Large intestine (tissue), 12 donors: ENCODE measurements at places on chromosomes 2 and 18. TPM values are rescaled to one million over a fixed set of nuclear protein-coding genes. Genes with fewer than 3 reads are reported as not detected.

DNA sequence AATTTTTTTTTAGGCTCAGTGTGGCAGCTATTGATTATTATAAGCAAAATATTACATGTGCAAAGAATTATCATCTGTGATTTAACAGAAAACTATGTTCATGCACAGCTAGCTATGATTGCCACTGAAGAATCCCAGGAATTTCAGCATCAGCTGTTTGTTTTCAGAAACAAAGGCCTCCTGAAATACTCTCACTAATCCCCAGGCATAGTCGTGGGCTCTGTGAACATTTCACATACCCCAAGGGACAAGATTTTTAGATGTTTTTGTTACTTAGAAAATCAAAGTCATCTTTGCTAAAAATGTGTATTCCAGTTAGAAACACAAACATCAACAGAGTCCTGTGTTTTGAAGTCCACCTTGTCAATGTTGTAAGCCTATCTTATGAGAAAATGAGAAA lies 156.1 kb downstream of the MYO1B start:
- no peak for DNase-seq
- H3K4me3 ChIP-seq: no peak overlapping the region
- peaks cover 18% of the 10 kb centered on the region for H3K4me1 ChIP-seq

- no peak for DNase-seq
- no peak overlapping the region for H3K4me3 ChIP-seq
- no peak overlapping the region for H3K27ac ChIP-seq
- no peaks in the 10 kb centered on the region for H3K36me3 ChIP-seq
Observed at GRCh38 chr2:88115825-88116518, 11.9 kb downstream of the FABP1 start.

DNA sequence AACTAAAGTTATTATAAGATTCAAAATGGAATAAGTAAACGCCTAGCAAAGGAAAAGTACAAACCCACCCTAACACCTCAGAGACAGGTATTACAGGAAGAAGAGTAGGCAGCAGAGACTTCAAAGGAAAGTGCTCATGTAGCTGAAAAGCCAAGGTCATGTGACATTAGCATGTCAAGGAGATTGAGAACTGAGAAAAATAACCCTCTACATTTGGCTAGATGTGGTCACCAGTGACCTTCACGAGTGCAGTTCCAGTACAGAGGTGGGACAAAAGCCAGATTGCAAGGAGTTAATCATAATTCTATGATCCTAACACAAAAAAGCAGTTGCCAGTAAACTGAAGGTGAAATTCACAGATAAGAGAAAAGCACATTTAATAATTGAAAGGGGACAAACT lies 252.7 kb downstream of the ZEB2 start:
- no peaks in the 10 kb centered on the region for H3K36me3 ChIP-seq
- H3K27me3 ChIP-seq: no peaks in the 10 kb centered on the region
- H3K4me1 ChIP-seq: no peaks in the 10 kb centered on the region
- H3K27ac ChIP-seq: no peak overlapping the region

C2orf72 gene
- polyA plus RNA-seq: 42.0 TPM

DNA sequence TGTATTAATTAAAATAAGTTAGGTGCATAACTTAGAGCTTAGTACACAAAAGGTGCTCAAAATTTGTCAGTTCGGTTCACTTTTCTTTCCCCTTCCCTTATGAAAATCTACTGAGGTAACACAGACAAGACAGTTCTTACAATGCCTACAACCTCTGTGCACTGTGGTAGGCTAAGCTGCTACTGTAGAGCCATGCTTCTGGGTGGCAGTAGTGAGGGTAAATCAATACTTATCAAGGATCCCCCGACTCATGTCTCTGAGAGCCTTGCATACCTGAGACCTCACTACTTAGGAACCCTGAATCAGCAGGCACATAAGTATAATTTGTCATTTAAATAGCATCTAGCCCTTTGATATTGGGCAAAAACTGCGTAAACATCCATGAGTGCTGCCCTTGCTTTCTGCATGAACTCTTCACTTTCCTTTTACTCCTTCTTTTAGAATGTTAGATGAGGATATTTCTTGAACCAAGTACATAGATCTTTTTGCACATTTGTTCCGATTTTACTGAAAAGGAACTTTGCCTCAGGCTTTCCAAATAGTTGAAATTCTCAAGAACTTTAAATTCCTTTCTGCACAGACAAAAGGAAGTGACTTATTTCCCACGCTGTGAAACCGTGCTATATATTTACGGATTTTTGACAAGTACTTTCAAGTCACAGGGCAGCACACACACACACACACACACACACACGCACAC lies 234.4 kb downstream of the TRIB2 start:
- no peak overlapping the region for H3K27ac ChIP-seq
- no peaks in the 10 kb centered on the region for H3K4me1 ChIP-seq
- H3K4me3 ChIP-seq: no peak overlapping the region
- H3K36me3 ChIP-seq: no peaks in the 10 kb centered on the region

- no peak within 1 kb of the TSS for H3K27ac ChIP-seq
- peak within 1 kb of the TSS; percentile 19 for H3K4me3 ChIP-seq
- H3K36me3 ChIP-seq: no peaks in the 10 kb centered on the region
- peaks cover 37% of the 10 kb centered on the region for H3K27me3 ChIP-seq
Observed at GRCh38 chr2:20012282-20013125, at the start of gene MATN3. Gene MATN3 (minus strand): TSS chr2:20012668. CDS start chr2:20012631, 37 bp downstream.

NOSTRIN gene
- polyA plus RNA-seq: 52.7 TPM

NAT8 gene
- polyA plus RNA-seq: 0.46 TPM

- no peak for DNase-seq
- H3K4me1 ChIP-seq: no peaks in the 10 kb centered on the region
- H3K27ac ChIP-seq: no peak overlapping the region
- no peaks in the 10 kb centered on the region for H3K27me3 ChIP-seq
- H3K4me3 ChIP-seq: no peak overlapping the region
Observed at GRCh38 chr2:102083393-102083703, 59.2 kb upstream of the IL1R1 start.

DNA sequence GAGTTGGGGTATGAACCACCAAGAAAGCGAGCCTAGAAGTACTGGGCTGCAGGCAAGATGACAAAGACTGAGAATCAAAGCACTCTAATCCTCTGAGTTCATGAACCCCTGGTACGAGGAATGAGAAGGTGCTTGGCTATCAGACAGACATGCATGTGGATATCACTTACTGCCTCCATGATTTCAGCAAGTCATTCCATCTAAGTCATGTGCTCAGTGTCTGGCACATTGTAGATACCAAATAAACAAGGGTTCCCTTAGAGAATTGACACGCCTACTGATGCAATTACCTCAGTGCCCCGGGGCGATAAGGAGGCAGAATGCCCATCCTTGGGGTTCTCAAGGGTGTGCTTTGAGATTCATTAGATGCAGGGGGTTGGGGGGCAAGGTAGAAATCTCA lies 125.6 kb upstream of the PKDCC start:
- H3K4me1 ChIP-seq: peaks cover 13% of the 10 kb centered on the region
- DNase-seq: peak; percentile 92
- no peak overlapping the region for H3K4me3 ChIP-seq
- H3K36me3 ChIP-seq: no peaks in the 10 kb centered on the region
- no peak overlapping the region for H3K27ac ChIP-seq

DNA sequence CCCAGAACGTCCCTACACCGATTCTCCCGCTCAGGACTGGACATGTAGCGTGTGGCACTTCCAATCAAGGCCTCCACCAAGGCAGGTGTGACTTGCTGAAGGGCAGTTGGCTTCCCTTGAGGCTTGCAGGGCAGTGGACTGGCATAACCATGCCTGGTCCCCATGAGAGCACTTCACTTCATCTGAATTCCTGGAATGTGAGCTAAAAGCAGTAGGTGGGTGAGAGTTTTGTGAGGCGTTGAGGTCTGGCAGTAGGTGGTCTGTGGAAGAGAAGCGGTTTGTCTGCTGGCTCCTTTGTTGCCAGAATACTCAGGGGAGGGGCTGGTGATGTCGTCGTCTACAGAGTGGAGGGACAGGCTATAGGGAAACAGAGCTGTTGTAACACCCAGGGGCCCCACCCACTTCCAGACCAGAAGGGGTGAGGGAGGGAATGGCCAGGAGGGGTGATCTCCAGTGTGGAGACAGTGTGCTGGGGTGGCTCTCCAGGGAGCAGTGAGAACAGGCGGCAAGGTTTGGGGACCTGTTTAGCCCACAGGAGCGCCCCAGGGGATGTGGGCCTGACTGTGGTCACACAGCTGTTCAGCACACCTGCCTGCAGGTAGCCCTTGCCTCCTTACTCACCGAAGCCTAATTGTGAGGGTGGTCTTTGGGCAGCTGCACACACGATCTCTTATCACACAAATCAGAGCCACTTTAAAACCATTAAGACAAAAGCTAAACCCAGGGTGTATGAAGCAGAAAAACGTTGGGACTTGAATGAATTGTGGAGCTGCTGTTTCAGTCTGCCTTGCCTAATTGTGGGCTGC lies 21.5 kb upstream of the ALKAL2 start:
- no peak for DNase-seq
- H3K27me3 ChIP-seq: no peaks in the 10 kb centered on the region
- no peaks in the 10 kb centered on the region for H3K36me3 ChIP-seq
- H3K27ac ChIP-seq: no peak overlapping the region
- H3K4me3 ChIP-seq: no peak overlapping the region
- no peaks in the 10 kb centered on the region for H3K4me1 ChIP-seq

DNA sequence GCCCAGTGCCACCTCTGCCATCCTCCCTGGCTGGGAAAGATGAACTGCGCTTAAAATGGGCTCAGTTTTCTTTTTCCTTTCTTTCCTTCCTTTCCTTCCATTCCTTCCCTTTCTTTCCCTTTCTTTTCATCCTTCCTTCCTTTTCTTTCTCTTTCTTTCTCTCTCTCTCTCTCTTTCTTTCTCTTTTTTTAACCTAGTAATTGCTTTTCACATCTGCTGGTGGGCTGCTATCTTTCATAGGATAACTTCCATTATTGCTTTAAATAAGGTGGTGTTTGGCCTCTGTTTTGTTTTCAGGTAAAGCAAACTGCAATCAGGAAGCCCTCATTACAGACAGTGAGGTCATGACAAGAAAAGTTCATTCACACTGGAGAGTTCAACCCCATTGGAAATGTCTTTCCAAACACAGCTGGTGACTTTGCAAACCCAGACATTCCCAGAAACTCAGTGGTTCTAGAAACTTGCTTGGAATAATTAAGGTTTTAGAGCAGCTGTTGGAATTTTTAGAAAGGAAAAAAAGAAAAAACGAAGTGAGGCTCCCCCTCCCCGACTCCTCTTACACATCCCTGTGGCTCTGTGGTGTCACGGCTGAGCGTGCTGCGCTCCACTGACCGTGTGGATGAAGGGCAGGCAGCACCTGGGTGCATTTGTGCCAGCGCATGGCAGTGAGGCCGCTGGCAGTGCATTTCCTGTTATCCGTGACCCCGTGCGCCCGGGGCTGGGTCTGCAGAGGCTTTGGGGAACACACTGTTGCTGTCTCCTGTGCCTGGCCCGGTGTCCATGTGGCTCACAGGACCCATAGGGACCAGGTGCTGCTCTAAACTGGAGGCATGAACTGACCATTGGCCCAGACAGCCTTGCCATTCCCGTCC lies 76.9 kb downstream of the MBP start:
- H3K27ac ChIP-seq: peak overlapping the region; percentile 97
- H3K4me3 ChIP-seq: no peak overlapping the region
- H3K27me3 ChIP-seq: no peaks in the 10 kb centered on the region
- H3K4me1 ChIP-seq: peaks cover 45% of the 10 kb centered on the region
- peaks cover 8% of the 10 kb centered on the region for H3K36me3 ChIP-seq
- DNase-seq: peak; percentile 64

DNA sequence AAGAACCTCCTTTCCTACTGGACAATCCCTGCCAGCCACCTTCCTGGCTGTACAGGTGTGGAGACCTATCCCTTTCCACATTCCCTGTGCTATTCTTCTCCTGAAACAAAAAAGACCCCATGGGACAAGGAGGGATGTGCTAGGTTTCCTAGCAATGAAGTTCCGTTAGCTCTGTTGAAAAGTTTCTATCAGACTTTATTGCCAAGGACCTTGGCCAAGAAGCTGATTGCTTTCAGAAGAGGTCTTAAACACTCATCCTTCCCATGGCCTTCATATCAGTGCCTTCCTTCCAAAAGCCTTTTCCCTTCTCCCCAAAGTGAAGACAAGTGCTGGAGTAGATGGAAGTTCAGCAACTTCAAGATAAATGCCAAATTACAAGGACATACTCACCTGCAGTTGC lies 194.8 kb downstream of the AGPS start:
- no peaks in the 10 kb centered on the region for H3K27me3 ChIP-seq
- DNase-seq: no peak
- no peak overlapping the region for H3K4me3 ChIP-seq
- H3K36me3 ChIP-seq: no peaks in the 10 kb centered on the region

DNA sequence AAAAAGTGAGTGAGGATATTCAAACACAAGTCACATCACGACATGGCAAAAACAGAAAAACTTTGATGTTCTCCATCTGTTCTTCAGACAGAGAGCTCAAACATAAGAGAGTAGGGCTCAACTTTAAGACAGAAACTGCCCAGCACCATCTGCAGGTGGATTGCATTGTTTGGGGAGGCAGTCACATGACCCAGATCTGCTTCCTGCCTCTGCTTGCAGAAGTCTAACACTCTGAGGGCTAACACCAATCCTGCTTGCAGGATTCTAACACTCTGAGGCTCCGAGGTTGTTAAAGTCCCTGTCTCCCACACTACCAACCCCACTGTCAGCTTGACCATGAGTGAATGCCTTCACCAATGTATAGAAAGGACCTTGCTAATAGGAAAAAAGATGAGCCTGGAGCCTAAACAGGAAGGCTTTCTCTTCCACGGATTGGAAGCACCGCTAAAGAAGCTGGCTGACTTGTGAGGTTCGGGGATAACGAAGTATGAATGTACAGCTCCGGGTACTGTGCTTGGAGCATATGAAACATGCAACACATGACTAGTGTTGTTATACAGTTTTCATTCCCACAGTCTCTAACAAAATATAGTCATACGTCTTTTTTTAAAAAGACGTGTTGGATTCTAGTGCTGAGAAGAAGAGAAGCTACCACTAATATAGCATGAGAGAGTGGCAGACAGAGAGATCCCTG lies 176.6 kb upstream of the CREB1 start:
- no peaks in the 10 kb centered on the region for H3K36me3 ChIP-seq
- no peak for DNase-seq
- H3K27ac ChIP-seq: no peak overlapping the region
- no peaks in the 10 kb centered on the region for H3K27me3 ChIP-seq
- H3K4me3 ChIP-seq: no peak overlapping the region

PARD3B gene
- 14.0 TPM for polyA plus RNA-seq

DNA sequence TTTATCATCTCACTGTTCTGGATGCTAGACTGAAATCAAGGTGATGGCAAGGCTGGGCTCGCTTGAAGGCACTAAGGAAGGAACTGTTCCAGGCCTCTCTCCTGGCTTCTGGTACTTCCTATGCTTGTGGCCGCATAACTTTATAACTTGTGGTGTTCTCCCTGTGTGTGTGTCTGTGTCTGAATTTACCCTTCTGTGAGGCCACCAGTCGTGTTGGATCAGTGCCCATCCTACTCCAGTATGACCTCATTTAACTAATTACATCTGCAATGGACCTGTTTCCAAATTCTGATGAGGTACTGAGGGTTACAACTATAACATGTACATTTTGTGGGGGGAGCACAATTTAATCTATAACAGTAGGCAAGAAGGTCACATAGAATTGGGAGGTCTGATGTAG lies 41.6 kb downstream of the LYPD6B start:
- H3K4me1 ChIP-seq: no peaks in the 10 kb centered on the region
- H3K27me3 ChIP-seq: no peaks in the 10 kb centered on the region
- H3K4me3 ChIP-seq: no peak overlapping the region
- H3K36me3 ChIP-seq: no peaks in the 10 kb centered on the region
- no peak for DNase-seq

GRCh38 chr18:46764586-46764985 lies 7.7 kb upstream of the ST8SIA5 start:
- no peaks in the 10 kb centered on the region for H3K4me1 ChIP-seq
- H3K27me3 ChIP-seq: peaks cover 28% of the 10 kb centered on the region
- no peak overlapping the region for H3K4me3 ChIP-seq
- no peaks in the 10 kb centered on the region for H3K36me3 ChIP-seq

VRK2 gene
- polyA plus RNA-seq: 17.2 TPM
